ENCODE measurements at places on chromosomes 7 and 10.

DNA sequence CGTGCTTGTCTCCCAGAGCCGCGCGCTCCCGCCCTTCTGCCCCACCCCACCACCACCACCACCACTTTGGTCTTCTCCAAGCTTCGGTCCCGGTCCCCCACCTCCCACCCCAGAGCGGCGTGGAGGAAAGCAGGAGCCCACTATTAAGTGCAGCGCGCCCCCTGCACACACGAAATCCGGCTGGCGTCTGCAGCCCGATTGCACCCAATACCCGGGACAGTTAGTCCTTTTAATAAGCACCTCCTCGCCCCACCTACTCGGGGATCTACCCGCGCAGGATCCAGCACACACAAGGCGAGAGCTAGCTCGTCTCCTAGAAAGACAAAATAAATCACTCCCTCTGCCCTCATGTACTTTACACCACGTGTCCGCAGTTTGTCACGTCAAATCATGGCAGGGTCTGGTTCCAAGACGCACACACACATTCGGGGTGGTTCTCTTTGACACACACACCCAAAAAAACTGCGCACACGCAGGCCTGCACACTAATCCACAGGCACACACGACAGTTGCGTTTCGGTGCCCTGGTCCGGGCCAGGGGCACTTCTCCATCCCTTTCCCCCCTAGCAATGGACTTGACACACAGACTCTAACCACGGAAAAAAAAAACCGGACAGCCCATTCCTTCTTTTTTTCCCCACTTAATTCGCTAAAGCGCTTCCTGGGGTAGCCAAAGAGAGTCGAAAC is 1.6 kb downstream of the SFMBT2 start:
- DNase-seq, result peak; percentile 24

- no peak for DNase-seq
These were observed 97.8 kb upstream of the PPP2R2D start for GRCh38 chr10:131802996-131803395.

- no peak for DNase-seq
These were observed 43.8 kb downstream of the STK17A start for GRCh38 chr7:43626695-43627094.

- no peak for DNase-seq
These were observed 181.8 kb upstream of the CACNA2D1 start for GRCh38 chr7:82625377-82625776.

GRCh38 chr10:101682172-101682825 is 12.7 kb downstream of the FBXW4 start:
- DNase-seq, result no peak

GRCh38 chr7:98855610-98856422 is 14.0 kb downstream of the TMEM130 start:
- no peak for DNase-seq

DNA sequence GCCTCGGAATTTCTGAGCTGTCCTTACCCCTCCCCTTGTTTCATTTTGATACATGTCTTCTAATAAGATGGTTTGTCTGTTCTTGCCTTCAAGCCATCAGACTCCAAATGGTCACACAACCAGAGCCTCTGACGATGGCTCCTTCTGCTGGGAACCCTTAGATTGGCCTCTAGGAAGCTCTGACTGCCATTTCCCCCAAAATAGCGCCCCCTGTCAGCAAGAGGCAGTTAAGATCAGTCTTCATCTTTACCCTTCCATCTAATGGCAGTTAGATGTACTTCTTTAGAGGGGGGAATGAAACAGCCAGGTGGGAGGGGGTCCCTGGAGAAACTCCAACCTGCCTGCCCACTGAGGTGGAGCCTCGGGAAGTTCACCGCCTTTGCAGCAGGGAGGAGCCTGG is 85.8 kb upstream of the GPR22 start:
- peak; percentile 29 for DNase-seq

DNA sequence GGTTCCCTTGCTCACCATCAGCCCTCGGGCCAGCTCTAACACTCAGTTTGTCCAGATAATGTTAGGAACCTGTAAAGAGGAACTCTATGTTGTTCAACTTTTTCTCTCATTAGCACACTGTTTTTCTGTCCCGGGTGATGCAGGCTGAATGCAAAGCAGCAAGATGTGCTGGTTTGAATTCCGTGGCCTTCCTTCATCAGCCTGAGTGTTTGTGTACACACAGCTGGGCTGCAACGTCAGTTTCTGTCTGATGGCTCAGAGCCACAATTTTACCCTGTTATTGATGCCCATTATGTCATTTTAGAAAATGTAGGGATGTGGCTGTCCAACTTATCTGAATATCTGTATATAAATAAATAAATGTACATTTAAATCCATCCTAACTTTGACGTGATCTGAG is 152.0 kb downstream of the PLPP4 start:
- DNase-seq, result no peak

DNA sequence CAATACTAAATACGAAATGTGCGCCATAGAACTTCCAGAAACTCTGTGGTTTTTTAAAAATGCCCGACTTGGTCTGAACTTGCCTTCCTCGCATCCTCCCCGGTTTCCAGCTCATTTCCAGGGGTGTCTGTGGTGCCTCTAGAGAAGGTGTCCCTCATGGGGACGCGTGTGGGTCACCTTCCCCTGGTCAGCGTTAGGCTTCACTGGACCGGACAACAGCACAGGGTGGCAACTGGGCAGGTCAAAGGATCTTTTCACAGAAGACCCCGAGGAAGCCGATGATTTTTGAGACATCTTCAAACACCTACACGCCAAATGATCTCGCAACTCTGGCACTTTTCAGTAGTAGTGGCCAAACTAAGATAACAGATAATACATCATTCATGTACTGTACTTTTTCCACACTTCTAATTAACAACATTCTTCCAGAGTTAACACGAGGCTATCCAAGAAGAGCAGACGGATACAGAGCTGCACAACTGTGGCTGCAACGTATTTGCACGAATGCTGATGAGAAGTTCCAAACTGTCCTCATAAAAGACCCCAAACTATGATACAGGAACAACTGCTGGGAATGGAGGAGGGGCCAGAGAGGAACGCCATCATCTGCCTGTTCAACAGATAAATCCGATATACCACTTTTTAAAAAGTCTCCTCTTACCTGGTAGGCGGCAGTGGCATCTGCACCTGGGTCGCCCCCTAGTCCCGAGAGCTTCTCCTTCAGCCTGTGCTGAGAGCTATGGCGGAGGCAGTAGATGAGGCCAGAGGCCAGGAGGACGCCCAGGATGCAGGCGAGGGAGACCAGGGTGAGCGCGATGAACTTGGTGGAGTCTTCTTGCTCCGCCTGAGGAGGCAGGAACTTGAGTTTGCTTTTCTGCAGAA is 345.5 kb downstream of the DNAJB6 start:
- no peak for DNase-seq

DNA sequence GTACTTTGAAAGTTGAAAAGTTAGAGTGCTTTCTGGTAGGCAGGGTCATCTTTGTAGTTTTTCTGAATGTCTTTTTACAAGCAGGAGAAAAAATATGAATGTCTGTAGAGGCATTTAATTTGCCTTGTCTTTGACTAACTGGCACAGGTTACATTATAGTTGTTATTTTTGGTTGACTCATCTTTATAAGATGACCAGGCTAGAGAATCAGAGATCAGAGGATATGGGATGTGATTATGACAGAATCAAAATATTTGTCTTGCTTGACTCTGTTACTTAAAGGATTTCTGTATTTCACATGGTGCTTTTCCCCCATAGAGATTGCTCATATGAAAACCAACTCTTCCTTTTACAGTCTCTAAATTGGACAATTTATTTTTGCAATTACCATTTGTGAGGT is 2.4 kb downstream of the ZMYND11 start:
- DNase-seq, result no peak

DNA sequence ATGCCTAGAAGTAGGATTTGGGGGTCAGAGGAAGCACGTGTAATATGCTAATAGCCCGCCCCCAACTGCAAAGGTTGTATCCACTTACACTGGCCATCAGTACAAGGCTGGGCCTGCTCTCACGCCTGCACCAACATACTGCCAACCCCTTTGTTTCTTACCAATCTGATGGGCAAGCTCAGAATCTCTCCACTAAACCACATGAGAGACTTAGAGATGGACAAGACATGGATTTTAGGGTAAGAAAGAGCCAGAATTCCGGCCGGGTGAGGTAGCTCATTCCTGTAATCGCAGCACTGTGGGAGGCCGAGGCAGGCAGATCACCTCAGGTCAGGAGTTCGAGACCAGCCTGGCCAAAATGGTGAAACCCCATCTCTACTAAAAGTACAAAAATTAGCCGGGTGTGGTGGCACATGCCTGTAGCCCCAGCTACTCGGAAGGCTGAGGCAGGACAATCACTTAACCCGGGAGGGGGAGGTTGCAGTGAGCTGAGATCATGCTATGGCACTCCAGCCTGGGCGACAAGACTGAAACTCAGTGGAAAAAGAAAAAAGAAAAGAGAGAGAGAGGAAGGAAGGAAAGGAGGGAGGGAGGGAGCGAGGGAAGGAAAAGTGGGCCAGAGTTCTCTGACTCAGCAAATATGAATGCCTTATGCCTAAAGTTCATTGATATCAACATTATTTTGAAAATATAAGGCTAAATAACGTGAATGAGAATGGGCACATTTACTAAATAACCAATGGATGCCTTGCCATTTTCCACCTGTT is 162.2 kb downstream of the SLIT1 start:
- DNase-seq, result no peak

- DNase-seq, result no peak
These were observed 35.0 kb downstream of the TAF3 start for GRCh38 chr10:7853226-7853842.

DNA sequence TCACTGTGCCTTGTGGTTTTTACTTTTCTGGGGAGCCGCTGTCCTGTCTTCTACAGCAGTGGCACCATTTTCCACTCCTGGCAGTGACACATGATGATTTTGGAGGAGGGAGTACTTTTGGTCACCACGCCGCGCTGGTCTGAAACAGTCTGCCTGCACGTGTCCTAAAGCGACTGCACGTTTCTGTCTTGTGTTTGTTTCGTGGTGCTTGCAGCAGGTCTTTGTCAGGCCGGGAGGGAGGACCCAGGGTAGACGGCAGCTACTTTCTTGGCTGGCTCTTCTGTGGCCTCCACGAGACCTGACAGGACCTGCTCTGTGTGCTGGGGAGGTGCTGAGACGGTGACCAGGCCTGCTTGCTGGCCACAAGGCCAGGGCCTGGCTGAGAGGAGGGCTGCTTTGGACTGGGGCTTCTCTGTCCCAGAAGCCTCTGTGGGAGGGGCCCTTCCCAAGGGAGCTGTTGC is 82.0 kb downstream of the GLRX3 start:
- DNase-seq, result no peak

GRCh38 chr7:101179117-101179516 is 976 bp downstream of the NAT16 start:
- DNase-seq, result no peak
